ENCODE measurements at places on chromosomes 16 and 17.
A peak's percentile ranks its signal among the peaks of the same experiment; 100 is the strongest.

GRCh38 chr17:60599220-60599619 lies 773 bp upstream of the PPM1D start:
- no peak for DNase-seq

DNA sequence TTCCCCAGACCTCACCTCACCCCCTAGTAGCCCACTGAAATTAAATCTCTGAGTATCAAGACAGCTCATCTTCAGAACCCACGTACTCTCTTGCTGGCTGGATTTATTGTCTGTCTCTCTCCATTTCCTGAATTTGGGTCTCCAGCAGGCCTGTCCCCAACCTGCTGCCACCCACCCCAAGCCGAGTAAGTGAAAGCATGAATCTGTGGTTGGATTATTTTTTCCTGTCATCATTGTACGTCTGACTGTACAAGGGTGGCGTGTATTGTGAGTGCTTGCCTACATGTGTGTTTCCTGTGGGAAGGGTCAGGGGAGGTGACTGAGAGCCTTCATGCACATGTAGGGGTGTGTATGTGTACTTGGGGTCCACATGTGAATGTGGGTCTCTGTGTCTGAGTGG lies 5.4 kb downstream of the TNP2 start:
- no peak for DNase-seq

- DNase-seq = no peak
These were observed 155.5 kb downstream of the ZNF423 start for GRCh38 chr16:49700251-49701064.

DNA sequence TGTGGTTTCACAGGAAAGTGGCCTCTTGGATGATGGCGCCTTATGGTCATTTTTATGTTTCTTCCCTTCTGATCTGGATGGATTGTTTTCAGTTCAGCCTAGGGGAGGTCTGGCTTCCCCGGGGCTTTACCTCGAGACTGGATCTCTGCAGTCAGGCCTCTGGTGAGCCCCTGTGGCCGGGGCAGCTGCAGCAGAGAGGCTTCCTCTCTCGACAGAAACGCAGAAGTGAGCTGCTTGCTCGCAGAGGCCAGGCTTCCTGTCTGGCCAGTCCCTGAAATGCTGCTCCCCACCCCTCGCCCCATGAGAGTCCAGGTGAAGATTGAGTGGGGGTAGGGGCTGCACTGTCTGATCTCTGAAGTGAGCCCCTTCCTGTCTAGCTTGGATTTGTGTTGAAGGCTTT lies 44.0 kb downstream of the PLCG2 start:
- peak; percentile 81 for DNase-seq

DNA sequence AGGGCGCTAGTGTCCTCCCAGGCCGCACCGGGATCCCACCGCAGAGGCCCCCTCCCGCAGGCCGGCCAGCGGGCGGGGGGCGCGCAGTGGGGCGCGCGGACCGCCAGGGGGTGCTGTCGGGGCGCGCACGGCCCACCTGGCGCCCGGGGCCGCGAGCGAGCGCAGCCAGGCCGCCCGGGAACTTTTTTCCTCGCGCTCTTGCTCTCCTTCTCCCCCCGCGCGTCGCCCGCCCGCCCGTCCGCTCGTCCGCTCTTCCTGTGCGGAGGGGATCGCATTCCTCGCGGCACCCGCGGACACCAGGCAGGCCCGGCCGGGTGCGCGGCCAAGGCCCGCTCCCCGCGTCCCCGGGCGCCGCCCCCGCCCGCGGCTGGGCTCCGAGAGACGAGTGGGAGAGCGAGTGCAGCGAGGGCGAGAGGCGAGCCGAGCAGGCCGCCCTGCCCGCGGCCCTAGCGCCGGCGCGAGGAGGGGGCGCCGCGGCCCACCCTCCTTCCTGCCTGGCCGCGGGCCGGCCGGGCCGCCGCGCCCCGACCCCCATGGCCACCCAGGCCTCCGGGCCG lies at the start of gene RAI1:
TSS of gene RAI1 (plus strand) at position 272 of the 557 bp plus-strand sequence. CDS start 111,491 bp downstream, outside the sequence.
- peak; percentile 7 for DNase-seq

- peak; percentile 97 for DNase-seq
These were observed 10.5 kb downstream of the DOK4 start for GRCh38 chr16:57475711-57476339.

- no peak for DNase-seq
These were observed 38.3 kb upstream of the SMPD3 start for GRCh38 chr16:68486502-68487202.

DNA sequence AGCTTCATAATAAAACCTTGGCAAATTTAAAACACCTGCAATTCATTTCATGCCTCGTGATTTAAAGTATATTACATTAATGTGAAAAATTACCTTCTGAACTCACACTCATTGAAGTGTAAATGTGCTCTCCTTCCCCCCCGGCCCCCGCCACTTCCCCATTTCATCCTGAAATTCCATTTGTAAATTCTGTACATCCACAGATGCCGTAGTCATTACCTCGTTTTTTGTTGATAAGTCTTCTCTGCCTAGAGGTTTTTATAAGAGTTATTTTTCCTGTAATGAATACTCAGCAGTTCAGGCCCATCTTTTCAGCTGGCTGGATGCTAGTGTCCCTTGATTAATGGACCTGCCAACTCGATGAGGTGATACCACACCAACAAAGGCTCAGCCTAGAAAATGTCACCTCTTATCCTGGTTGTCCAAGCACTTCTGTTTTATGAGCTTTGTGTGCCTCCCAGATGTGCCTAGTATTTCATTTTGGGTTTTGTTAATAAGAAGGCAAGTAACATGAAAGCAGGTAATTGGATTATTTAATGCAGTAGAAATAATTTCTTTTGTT lies 64.8 kb upstream of the KIFC3 start:
- no peak for DNase-seq

Data from Kasumi-1 (cell line).